ENCODE measurements at places on chromosomes 7 and 10. TPM values are rescaled to one million over a fixed set of nuclear protein-coding genes. Genes with fewer than 3 reads are reported as not detected.

FBXO24 gene
- total RNA-seq: 0.15 TPM

HGF gene
- 0.01 TPM for total RNA-seq

SNCG gene
- 14.6 TPM for total RNA-seq

KNDC1 gene
- total RNA-seq: 1.4 TPM

BTBD16 gene
- 0.82 TPM for total RNA-seq

GIMAP6 gene
- total RNA-seq: not detected

VWA2 gene
- not detected for total RNA-seq

LIPN gene
- total RNA-seq: not detected

IGFBP1 gene
- 42.0 TPM for total RNA-seq

MYH16 gene
- 0.56 TPM for total RNA-seq

GDF10 gene
- total RNA-seq: 0.09 TPM

TUBAL3 gene
- total RNA-seq: 0.57 TPM

PAX4 gene
- total RNA-seq: not detected

TAS2R41 gene
- total RNA-seq: not detected

BMPR1A gene
- total RNA-seq: 23.5 TPM

VWC2 gene
- total RNA-seq: not detected

NODAL gene
- total RNA-seq: not detected

VAX1 gene
- 1.7 TPM for total RNA-seq

ECHDC3 gene
- total RNA-seq: 7.9 TPM

STX1A gene
- total RNA-seq: 83.3 TPM

STOX1 gene
- total RNA-seq: 0.87 TPM

PODXL gene
- total RNA-seq: 47.9 TPM

UFSP1 gene
- 4.9 TPM for total RNA-seq

PLXNA4 gene
- 1.9 TPM for total RNA-seq

BEND7 gene
- total RNA-seq: 11.2 TPM

HYAL4 gene
- total RNA-seq: not detected

CFAP46 gene
- total RNA-seq: 1.4 TPM

SLC16A9 gene
- total RNA-seq: 0.06 TPM

LRRC4 gene
- total RNA-seq: not detected

SP8 gene
- total RNA-seq: not detected

SRGN gene
- total RNA-seq: 61.5 TPM

C10orf53 gene
- not detected for total RNA-seq
